ENCODE measurements at places on chromosomes 12 and 14.

DNA sequence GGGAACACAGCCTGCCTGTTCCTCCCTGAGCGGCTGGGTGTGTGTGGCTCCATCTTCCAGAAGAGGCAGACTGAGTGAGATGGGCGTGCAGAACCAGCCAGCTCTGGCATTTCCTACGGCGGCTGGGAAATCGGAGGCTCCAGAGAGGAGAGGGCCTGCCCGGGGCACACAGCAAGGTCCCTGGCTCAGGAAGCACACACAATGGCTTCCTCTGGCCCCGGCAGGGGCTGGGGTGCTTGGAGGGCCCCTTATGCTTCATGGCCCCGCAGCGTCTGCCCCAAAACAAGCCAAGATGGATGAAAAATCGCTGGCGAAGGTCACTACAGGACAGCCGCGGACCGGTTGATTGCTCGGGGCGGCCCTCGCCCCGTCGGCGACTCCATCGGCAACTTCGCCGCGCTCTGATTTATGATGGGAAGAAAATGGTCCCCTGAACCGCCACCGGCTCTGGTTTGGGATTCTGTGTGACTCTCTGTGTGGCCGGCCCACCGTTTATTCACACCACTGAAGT, 191.5 kb upstream of the C14orf180 start:
- DNase-seq = no peak

- DNase-seq = no peak
Observed at GRCh38 chr12:109126784-109127183, 10.4 kb downstream of the ACACB start.

- DNase-seq = no peak
Observed at GRCh38 chr12:3431686-3432085, 59.3 kb upstream of the PRMT8 start.

DNA sequence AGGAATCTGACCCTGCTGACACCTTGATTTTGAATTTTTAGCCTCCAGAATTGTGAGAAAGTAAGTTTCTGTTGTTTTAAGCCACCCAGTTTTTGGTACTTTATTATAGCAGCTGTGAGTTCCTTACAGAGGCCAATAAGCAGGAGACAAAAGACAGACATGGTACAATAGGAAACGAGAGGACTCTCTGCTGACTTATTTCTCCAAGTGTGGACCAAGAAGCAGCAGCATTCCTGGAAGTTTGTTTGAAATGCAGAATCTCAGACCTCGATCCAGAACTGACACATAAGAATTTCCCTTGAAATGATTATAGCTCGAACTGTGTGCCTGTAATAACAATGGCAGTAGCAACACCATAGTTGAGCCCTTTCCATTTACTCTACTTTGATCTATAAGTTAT, 31.9 kb upstream of the LUM start:
- no peak for DNase-seq

- no peak for DNase-seq
Observed at GRCh38 chr12:107832441-107832840, 57.9 kb downstream of the ASCL4 start.

DNA sequence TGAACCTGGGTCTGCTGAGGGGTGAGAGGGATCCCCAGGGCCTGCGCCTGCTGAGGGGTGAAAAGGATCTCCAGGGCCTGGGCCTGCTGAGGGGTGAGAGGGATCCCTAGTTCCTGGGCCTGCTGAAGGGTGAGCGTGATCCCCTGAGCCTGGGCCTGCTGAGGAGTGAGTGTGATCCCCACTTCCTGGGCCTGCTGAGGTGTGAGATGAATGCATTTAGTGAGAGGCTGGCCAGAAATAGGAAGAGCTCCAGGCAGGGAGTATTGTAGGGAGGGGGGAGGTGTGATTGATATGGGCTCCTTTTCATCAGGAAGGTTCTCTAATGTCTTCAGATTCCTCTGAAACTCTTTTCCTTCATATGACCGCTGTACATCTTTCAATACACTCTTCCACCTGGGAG, 43.0 kb downstream of the FAM186A start:
- no peak for DNase-seq

DNA sequence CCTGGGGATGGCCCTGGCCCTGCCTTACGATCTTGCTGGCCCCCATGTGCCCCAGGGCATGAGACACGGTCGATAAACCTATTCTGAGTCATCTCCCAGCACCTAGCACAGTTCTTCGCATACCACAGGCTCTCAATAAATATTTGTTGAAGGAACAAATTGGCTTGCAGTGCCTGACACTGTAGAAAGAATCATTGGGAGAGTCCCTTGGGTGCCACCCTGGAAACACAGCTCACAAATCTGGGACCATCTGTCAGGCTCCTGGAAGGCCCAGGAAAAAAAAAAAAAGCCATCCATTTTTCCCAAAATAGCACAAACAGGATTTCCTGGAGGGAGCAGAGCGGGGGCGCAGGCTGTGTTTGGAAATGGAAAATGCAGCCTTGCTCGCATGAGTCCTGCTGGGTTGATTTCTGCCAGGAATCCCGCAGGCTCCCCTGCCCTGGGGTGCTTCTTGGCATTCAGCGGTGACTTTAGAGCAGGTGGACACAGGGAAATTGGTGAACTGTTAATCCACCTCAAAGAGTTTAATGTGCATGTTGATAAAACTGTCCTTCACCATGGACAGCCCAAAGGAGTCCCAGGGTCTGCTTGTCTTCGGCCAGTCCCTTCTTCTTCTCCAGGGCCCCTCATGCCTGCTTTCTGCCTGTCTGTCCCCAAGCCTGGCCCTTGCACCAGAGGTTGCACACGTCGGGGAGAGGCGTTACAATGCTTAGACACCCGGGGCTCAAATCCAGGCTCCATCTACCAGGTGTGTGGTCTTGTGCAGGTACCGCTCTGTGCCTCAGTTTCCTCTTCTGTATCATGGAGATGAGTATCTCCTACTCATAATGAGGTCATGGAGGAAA, 106.1 kb upstream of the RFLNA start:
- peak; percentile 43 for DNase-seq

GRCh38 chr14:105466531-105467248, 7.9 kb upstream of the CRIP2 start:
- DNase-seq = no peak

- DNase-seq = no peak
Observed at GRCh38 chr12:44574586-44574985, 301.5 kb downstream of the NELL2 start.

DNA sequence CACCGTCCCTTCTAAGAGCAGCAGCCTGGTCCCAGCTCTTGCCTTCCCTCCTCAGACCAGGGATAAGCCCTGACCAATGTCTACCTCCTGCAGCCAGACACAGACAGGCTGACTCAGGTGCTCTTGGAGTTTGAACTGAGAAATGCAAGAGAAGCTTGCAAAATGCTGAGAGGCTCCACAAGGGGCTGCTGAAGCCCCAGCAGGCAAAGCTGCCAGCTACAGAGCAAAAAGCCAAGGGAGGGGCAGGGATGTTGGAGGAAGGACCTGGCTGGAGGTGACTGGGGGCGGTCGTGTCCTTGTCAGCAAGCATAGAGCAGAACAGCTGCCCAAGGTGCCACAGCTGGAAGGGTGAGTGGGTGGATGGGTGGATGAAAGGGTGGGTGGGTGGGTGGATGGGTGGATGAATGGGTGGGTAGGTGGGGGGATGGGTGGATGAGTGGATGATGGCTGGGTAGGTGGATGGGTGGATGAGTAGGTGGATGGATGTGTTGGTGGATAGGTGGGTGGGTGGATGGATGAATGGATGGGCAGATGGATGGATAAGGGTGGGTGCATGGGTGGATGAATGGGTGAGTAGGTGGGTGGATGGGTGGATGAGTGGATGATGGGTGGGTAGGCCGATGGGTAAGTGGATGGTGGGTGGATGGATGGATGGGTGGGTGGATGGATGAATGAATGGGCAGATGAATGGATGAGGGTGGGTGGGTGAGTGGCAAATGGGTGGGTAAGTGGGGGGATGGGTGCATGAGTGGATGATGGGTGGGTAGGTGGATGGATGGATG, 4.0 kb upstream of the INF2 start:
- DNase-seq = no peak

DNA sequence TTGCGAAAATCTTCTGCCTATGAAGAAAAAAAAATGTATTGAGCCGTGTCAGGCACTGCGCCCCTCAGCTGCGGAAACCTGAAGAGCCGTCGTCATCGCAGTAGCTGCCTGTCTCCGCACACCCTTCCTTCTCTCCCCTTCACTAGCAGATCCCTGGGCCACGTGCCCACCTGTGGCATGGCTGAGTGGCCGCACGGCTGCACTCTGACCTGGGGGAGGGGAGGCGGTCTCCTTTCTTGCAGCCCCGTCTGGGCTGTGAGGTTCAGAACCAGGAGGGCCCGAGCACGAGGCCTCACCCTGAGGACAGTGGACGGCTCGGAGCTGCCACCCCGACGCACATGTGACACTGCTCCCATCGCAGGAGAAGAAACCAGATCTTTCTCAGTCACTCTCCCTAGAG, 24.9 kb downstream of the PGAM5 start:
- DNase-seq = no peak

DNA sequence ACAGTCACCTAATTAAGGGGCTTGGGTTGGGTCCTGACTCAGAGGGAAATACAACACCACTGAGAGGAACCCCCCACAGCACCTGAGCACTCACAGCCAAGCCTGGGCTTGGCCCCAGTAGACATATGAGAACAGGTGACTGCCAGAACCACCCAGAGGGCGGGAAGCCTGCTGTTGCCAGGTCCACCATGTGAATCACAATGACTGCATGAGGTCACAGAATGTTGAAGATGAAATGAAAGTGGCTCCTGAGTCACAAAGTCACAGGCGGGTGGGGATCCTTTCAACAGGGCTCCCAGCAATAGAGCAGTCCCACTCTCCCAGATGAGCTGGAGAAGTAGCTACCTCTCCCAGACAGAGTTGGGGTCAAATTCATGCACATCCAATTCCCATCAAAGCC, at the start of gene LRRC74A:
Gene LRRC74A, plus strand, starts transcription at position 287 of the 400 bp plus-strand sequence. CDS start 290 bp downstream, outside the sequence.
- no peak for DNase-seq

DNA sequence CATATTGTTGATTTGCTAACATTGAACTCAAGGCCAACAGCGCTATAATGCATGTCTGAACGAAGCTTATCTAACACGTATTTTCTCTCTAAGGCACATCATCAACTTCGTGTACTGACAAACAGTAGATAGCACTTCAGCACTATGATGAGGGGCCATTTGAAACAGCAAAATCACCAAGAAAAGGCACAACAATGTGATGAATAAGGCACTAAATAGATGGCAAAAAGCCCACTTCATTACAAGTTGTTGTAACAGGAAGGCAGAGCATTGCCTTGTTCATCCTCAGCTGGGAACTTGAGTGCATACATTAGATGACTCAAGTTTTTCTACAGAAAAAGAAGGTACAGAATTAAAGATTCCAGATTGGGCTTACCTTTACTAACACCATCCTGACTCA, 75.2 kb downstream of the LIN7A start:
- DNase-seq = no peak

DNA sequence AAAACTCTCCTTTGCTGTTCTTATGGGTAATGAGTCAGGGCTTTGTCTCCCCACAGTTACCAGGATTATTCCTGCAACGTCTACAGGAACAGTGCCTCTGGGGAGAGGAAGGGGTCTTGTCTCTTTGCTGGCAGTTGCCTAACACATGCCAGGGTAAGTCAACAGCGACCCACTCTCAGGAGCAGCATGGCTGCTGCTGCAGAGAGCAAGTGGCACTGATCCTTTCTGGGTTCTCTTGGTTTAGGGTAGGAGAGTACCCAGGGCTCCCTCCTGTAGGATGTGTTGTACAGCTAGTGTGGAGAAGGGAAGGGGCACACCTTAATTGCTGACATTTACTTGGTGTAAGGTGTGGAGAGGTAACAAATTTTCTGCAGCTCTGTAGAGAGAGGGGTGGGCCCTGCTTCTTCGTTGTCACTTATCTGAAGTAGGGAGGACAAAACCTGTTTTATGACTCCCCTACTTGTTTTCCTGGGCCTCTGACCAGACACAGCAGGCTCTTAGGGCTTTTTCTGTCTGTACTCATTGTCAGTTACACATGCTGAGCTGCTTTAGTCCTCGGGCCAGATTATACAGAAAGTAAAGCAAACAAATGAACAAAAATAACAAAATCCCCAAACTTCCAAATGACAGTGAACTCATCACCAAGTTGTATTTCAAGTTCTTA, 168.2 kb downstream of the ACSS3 start:
- DNase-seq = no peak

- DNase-seq = no peak
Observed at GRCh38 chr12:132478433-132478803, 11.5 kb upstream of the FBRSL1 start.

DNA sequence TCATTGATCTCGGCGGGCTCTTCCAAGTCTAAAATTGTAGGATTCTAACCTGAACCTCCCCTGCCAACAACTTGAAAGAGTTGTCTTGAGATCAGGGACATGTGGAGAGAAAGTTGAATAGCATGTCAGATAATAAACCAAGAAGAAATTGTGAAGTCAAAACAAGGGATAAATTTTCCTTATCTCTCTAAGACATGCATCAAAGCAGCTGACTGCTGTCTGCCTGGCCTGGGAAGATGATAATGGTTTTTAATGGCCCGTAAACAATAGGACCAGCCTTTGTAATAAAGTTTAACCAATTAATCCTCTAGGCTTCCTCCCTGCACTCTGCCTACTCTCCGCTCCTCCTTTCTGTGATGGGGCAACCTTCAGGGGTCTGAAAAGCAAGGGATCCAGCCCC, 67.9 kb downstream of the DPF3 start:
- no peak for DNase-seq

DNA sequence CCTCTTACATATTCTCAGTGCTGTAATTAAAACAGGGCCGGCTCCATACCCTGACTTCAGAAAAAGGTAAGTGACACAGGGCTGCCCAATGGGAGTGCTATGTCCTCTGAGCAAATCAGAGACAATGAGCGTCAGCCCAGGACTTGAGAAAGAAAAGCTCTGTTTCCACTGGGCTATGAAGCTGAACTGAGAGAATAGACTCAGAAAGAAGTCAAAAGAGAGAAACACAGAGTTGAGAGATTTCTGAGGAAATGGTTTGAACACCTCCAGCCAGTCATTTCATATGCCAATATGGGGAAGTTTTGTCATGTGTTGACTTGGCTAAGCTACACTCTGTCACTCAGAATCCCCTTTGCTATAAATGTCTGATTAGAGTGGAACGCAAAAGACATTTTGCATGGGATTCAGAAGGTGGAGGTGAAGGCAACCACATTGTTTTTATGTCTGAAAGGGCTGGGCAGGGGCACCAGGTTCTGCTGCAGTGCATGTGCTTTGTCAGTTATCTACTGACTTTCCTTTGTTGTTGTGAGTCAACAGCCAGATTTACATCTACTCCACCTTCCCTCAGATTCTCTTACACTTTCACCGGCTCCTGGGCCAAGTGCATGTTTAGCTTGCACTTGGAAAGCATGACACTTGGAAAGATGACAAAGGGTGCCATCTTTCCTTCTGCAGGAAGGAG, 313.3 kb downstream of the DUSP6 start:
- no peak for DNase-seq

Measured in NCI-H1436 treated with DMSO at 0.1 percent for 48 hours (cell line).